ENCODE measurements at places on chromosomes 12 and 14.

DNA sequence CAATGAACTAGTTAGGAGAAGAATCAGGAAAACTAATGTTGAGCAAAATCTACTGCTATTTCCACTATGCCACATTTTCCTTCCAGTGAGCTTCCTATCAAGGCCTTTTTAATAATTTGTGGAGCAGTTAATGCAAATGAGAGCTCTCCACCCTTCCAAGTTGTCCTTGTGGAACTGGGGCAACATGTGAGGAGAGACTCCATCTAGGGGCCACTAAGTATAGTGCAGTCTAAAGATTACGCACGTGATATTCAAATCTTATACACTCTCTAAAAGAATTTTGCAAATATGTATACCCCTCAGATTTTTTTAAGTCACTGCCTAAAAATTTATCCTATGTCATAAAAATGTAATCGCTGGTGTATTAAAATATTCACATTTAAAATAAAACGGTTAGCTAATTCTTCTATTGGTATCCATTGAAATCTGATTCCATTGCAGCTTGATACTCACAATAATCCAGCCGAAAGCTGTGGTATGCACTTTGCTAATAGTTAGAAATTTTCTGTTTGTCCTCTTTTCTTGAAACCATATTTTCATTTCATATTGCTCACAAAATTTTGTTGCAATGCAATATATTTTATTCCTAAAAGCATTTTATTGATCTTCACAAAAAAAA, 100.1 kb downstream of the PAH start:
- DNase-seq, result no peak

DNA sequence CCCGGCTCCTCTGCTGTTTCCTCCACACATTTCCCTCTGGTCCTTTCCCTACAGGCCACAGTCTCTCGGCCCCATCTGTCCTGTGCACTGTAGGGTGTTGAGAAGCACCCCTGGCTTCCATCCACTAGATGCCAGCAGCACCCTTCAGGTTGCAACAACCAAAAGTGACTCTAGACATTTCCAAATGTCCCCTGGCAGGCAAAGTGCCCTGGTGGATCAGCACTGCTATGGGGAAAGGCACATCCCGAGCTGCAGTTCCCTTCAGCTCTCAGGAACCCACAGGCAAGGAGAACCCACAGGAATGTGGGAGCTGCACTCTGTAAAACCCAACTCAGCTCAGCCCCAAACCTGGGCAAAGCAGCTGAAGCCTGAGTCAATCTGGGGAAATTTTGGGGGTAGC, 77.0 kb downstream of the RBM19 start:
- DNase-seq, result no peak

GRCh38 chr14:77185093-77185465, 3.5 kb downstream of the TMEM63C start:
- DNase-seq, result no peak

DNA sequence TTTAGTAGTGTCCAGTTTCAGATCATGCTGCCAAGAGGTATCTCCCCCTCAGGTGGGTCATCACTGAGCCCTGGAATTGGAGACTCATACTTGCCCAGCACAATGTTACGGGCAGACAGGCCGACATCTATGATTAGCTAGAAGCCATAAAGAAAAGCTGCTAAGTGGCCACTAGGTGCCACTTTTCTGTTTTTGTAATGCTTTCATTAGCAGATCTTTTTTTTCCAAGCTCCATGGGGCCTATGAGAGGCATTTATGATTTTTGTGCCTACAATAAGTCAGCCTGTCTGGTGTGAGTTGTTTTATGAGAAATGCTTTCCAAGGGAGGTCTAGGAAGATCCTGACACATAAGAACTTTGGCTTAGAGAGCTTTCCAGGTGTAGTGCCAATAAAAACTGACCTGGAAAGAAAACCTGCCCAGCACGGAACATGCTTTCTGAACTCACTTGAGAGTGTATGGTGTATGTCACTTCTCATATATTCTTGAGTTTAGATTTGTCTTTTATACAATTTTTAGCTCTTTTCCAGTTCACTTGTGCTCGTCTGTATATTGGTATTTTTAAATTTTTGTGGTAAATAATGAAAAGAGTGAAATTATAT, 21.8 kb upstream of the SMCO2 start:
- DNase-seq, result peak; percentile 56

- DNase-seq, result peak; percentile 7
Observed at GRCh38 chr12:114876968-114877680, 193.1 kb upstream of the TBX3 start.

GRCh38 chr12:28027947-28028724, 55.6 kb upstream of the PTHLH start:
- DNase-seq, result no peak

- DNase-seq, result no peak
Observed at GRCh38 chr12:69642531-69642930, 31.8 kb upstream of the LRRC10 start.

Measured in inflammatory macrophage (primary cell).